Suppressor macrophage treated with lipopolysaccharide for 4 hours (primary cell): ENCODE measurements at places on chromosomes 5 and 9.

DNA sequence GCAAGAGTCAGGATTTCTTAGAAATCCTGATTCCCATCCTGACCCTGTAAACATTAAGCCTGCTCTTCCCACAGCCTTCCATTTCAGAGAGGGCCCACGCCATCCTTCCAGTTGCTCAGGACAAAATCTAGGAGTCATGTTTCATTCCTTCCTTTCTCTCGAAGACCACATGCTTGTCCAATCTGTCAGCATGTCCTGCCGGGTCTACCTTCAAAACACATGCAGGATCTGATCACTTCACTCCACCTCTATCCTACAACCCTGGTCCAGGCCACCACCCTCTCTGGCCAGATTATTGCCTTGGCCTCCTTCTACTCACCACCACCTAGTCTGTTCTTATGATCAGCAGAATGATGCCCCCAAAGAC, 79.8 kb downstream of the C5orf15 start:
- no peak for DNase-seq

DNA sequence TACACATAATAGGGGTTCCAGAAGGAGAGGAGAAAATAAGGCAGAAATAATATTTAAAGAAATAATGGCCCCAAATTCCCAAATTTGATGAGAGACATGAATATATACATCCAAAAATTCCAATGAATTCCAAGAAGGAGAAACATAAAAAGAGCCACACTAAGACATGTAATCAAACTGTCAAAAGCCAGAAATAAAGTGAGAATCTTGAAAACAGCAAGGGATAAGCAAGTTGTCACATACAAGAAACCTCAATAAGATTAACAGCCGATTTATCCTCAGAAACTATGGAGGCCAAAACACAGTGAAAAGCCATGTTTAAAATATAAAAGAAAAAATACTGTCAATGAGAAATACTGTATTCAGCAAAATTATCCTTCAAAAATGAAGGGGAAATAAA, 14.5 kb downstream of the CATSPER3 start:
- no peak for DNase-seq

GRCh38 chr9:14350349-14350728, 36.4 kb upstream of the NFIB start:
- DNase-seq: no peak

GRCh38 chr9:124621371-124622328, 114.5 kb upstream of the NR5A1 start:
- DNase-seq: no peak

- DNase-seq: no peak
Measured at GRCh38 chr5:103441523-103441922, 121.1 kb downstream of the NUDT12 start.

DNA sequence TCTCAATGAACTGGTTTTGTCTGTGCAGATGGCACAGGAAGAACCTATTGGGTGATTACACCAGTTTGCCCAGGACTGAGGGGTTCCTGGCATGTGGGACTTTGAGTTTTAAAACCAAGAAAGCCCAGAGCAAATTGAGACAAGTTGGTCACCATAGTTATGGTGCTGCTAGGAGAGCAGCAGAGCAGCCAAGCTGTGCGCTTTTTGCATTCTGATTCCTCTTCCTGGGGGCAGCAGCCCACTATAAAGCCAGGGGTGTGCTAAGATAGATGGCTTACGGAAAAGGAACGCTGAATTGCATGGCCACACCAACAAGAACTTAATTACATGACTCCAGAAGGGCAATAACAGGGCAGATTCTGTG, 49.7 kb downstream of the TIMD4 start:
- no peak for DNase-seq

DNA sequence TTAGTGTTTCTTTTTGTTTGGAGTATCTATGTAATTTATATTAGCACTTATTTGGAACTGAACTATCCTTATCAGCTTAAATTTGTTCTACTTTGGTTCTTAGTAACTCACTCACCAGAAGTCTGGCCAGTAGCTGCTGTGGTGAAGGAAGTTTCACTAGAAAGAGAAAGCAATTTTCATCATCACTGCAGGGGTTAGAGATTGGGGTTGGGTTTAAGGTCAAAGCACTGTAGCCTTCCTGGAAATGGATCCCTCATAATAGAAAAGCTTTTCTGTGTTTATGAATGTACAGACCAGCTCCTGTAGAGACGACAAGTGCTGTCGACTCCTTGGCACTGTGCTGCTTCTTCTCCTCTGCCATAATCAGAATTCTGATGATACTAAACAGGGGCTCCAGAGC, 22.2 kb downstream of the MROH2B start:
- no peak for DNase-seq

DNA sequence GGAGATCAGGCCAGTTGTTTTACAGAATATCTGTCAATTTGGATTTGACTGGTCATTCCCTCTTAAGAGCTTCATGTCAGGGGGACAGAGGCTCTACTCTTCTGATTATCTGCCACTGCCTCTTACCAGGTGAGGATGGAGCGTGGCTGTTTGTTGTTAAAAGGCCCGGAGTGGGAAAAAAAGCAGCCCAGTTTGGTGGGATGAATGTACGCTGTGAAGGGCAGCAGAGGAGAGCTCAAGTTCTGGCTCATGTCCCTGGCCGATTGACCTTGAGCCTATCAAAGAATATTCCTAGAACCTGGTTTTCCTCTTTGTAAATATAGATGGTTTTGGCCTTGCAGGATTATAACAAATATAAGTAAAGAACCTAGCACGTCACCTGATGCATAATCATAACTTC, 16.3 kb upstream of the SHB start:
- DNase-seq: no peak

DNA sequence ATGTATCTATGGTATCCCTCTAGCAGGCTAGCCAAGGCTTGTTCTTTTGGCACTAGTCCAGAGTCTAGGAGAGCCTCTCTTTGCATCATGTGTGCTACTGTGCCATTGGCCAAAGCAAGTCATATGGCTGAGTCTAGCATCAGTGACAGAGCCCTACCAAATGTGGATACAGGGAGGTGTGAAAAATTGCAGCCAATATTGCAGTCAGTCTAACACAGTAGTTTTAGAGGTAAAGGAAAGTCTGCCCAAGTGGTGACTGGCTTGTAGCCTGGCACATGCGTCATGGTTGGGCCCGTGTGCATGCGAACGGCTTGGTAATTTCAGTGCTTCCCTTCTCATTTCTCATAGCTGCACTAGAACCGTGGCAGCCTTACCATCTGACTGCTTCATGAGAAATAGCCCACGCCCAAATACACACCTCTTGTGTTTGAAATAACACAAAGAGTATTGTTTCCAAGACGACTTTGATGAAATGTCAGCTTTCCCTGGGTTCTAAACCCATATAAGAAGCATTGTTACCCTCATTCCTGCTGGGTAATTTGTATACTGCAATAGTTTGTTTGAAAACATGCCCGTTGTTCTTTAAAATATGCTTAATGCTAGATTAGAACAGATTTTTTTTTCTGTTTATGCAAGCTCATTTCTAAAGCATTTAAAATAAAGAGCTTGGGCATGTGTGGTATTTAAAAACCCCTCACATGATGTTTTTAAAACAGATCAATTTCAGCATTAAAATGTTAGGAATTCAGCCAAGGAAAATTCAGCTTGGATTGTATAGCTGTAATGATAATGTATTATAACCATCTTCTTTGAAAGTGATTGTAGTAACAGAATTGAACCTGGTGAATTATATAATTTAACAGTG, 113.2 kb downstream of the TLE4 start:
- no peak for DNase-seq

DNA sequence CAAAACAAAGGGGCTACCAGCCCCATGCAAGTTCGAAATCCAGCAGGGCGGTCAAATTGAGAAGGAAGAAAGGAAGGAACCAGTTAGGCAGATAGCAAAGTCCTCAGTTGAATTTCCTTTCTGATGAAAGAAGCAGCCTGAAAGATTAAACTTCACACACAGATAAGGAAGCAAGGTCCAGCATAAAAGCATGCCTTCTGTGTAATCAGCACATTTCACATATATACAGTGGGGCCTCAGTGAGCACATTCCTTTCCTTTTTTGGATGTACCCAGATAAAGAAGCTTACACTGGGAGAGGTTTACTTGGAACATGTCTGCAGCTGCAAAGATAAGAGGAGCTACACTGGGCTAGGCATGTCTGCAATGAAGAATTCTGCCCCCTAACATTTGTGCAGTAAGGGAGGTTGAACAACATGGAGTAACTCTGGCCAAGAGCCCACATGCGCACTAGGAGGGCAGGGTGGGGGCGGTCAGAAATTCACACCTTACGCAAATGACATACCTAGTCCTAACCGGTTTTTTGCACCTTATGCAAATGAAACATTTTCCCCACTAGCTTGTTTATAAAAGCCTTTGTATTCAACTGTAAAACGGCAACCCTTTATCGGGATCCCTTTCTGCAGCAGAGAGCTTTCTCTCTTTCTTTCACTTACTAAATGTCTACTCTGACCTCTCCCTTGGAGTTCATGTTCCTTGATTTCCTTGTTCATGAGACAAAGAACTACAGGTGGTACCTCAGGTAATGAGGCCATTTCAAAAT, 149.7 kb upstream of the FBXL17 start:
- DNase-seq: no peak

DNA sequence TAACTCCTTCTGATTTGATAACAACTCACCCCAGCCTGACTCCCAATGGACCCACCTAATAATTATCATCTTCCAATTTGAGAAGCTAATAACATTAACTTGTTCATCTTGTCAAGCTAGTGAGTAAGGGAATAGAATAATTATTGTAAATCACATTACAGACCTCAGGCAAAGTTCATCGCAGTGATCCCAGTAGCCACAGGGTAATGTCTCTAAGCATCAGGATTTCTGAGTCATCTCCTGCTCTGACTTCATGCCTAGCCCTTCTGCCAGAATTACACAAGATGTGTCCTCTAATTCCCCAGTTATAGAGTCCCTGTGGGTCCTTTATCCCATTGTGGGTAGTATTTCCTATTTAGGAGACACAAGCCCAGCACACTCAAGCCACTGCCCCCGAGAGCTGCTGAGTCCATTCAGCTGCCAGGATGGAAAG, 365.7 kb downstream of the DEPDC1B start:
- peak; percentile 65 for DNase-seq

GRCh38 chr9:91320299-91320698, 41.4 kb downstream of the AUH start:
- peak; percentile 19 for DNase-seq

- DNase-seq: no peak
Measured at GRCh38 chr5:147484708-147485020, 25.2 kb downstream of the DPYSL3 start.

DNA sequence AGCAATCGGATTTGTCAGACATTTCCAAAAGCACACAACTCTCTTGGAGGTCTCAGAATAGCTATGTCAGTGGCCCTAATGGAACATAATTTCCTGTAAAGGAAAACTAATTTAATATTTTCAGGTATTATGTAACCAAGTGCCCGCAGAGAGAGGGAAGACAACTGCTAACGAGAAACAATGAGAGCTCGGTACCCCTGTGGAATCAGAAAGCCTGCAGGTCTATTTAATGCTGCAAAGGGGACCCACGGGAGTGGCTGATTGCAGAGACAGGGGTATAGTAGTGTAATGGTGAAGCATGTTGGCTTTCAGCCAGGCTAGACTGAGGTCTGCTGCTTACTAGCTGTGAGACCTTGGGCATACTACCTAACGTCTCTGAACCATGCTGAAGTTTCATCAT, 508.1 kb upstream of the BRINP1 start:
- no peak for DNase-seq

- DNase-seq: no peak
Measured at GRCh38 chr5:10493884-10494283, 52.2 kb downstream of the ROPN1L start.

DNA sequence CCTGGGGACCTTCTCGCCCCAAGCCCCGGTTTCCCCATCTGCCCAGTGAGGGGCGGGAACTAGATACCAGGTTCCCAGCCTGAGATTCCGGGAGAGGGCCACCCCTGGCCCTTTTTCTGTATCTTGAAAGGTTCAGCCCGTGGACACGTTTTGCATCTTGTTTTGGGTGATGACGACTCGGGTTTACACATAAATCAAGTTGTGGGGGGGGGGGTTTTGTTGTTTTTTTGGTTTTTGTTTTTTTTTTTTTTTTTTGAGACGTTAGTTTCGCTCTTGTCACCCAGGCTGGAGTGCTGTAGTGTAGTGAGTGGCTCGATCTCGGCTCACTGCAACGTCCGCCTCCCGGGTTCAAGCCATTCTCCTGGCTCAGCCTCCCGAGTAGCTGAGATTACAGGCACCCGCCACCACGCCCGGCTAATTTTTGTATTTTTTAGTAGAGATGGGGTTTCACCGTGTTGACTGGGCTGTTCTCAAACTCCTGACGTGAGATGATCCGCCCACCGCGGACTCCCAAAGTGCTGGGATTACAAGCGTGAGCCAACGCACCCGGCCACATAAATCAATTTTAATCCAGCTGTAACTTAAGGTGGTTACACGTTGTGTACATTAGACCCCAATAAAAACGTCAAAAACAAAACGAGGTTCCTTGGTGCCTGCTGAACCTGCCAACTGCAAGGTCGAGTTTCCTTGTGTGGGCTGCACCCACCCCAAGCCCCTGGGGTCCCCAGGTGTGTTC, 1.1 kb upstream of the BRD3 start:
- DNase-seq: no peak

GRCh38 chr5:25285136-25285535, 640.4 kb upstream of the CDH10 start:
- no peak for DNase-seq
